ENCODE measurements at places on chromosomes 3 and 15.

GRCh38 chr3:196327405-196327804 is 9.4 kb upstream of the DYNLT2B start:
- DNase-seq: no peak

DNA sequence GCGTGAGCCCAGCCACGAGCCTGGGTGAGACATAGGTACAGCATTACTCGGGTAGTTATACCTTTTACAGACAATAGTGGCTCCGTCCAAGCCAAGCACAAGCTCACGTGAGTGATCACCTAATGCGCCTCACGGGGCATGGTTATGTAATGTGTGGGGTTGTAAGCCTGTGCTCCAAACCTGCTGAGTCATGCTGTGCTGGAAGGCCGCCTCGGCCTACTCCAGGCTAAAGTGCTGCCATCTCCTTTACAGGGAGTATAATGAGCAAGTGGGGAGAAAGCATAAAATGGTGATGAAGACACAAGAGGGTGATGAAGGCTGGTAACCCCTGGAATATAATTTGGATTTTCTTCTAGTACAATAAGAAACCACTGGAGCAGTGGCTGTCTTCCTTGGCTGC is 175.8 kb upstream of the STT3B start:
- no peak for DNase-seq

DNA sequence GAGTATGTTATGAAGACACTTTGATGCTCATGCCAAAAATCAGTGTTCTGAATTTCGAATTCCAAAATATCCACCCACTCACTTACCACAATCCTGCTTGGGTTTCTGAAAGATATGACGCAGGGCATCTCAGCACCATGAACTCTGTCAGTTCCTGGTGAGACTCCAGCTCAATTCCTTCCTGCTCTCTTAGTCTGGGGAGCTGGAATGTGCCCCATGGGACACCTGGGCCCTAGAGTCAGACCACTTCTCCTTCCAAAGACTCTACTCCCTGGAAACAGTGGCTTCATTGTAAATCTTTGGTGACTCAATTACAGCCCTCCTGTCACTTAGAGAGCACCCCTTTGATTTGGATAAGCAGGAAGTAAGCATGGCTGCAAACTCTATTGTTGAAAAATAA is 50.5 kb downstream of the CD86 start:
- peak; percentile 65 for DNase-seq

GRCh38 chr3:14563946-14564539 is 23.9 kb upstream of the GRIP2 start:
- peak; percentile 1 for DNase-seq

GRCh38 chr3:152193673-152194267 is 75.0 kb upstream of the MBNL1 start:
- no peak for DNase-seq

GRCh38 chr3:13621381-13622221 is 72.7 kb downstream of the FBLN2 start:
- DNase-seq: no peak

- DNase-seq: no peak
These were observed 32.0 kb downstream of the TM4SF4 start for GRCh38 chr3:149506540-149506939.

DNA sequence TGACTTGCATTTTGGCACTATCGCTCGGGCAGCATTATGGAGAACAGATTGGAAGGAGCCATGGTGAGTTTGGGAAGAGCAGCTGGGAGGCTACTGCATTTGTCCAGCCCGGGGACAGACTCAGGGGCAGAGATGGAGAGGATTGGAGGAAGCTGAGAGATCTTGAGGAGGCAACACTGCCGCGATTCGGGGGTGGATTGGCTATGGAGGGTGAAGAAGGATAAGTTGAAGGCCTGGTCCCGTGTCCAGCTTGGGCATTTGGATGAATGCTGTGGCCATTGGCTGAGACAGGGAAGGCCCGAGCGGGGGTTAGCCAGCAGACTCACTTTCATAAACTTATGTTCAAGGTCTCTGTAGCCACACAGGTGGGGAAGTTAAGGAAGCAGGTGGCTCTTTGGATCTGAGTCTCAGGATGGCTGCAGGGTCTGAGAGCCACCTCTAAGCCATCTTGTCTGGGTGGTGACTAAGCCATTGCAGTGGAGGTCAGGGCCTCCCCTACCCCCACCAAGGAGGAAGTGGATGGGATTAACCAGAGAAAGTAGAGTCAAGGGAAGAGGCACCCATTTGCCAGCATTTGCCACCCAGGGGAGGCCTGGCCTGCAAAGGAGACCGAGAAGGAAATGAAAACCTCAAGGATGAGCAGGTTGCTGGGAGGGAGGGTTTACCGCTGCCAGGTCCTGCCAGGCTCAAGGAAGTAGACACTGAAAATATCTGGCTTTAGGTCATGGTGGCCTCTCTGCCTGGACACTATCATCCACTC is 144.0 kb upstream of the TLE3 start:
- no peak for DNase-seq

GRCh38 chr3:126275620-126275904 is 81.6 kb downstream of the KLF15 start:
- no peak for DNase-seq

DNA sequence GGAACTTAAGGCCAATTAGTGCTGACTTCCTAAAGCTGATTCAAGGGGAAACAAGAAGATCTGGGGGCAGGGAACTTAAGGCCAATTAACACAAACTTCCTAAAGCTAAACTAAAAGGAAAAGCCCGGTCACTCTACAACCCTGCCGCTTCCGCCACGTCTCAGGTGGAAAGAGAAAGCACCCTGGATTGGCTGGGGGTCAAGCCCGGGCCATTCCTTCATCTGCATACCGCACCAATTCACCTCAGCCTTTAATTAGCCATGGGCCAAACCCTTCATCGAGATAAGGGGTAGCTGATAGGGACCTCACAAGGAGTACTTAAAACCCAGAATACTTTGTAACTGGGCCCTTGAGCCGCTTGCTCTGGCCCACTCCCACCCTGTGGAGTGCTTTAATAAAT is 14.4 kb downstream of the TMPRSS7 start:
- DNase-seq: no peak

DNA sequence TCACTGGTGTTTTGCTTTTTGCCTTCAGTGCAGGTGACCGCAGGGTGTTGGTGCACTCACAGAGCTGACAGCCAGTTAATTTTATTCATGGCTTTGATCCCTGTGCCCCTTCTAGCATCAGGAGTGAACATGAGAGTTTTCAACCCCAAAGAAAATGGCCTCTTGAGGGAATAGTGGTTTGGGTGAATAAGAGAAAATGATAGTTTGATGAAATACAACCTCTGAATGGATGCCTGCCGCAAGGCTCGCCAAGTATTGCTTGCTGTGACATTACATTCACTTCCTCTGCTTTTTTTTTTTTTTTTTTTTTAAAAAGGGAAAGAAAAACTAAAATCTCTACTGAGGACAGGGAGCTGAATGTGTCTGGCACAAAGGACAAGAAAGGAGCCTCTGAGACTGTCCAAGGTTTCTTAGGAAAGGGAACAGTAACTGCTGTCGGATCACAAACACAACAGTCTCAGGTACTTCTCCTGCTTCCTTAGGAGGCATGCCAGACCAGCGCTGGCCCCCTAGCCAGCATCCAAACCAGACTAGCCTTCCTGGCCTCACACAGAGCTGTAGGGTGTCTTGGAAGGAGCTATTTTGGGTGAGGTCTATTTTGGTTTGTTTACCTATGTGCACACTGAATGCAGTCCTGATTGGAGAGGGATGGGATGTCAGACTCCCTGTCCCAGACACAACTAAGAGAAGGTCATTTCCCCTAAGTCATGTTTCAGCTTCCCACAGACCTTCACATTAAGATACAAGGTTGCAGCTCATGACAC is 29.0 kb downstream of the CCDC80 start:
- DNase-seq: no peak

DNA sequence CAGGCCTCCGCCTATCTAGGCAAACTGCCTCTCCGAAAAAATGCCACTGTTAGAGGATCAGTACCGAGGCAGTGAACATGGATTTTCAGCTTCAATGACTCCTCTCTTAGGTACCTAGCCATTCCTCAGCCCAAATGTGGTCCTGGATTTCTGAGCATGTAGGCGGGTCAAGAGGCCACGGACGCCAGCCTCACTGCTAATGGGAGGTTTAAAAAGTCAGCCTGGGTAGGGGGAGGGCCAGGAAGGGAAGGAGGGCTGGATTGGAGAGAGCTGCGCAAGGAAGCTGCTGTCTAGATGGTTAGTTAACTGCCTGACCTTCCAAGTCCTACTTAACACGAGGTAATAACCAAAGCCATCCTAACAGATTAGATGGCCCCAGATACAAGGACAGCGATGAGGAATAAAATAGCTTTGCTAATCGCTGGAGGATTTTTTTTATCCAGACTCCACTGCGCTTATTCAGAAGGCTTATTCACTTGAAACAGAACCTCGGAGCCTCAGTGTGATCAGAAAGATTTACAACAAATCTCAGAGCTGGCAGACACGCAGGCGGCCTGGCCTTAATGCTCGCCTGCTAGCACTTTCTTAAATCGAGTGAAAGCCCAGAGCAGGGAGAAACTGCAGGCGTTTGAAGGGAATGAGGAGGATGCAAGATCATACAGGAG is 34.3 kb downstream of the TLE3 start:
- DNase-seq: no peak
